Fibroblast of skin of back (primary cell): ENCODE measurements at places on chromosomes 2 and 18.
A peak's percentile ranks its signal among the peaks of the same experiment; 100 is the strongest.

GRCh38 chr2:54572636-54573536 is 116.8 kb downstream of the SPTBN1 start:
- DNase-seq = peak; percentile 78

GRCh38 chr2:239035361-239035814 is 187.5 kb downstream of the TWIST2 start:
- DNase-seq = no peak

DNA sequence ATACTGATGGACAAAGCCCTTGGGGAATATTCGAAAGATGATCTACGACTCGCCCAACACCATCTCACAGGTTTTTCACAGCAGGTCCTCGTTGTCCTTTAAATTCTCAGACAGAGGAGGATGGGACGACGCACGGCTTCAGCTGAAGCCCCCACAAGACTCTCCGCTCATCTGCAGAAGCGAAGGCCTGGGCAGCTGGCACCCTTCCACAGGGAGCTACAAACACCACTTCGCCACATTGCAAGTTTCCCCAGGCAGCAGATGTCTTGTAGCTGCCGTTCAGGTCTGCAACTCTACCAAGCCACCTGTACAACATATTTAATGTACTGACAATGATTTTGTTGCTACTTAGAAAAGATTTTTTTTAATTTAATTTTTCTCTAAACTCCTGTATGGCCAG is 642.9 kb downstream of the ZEB2 start:
- no peak for DNase-seq

DNA sequence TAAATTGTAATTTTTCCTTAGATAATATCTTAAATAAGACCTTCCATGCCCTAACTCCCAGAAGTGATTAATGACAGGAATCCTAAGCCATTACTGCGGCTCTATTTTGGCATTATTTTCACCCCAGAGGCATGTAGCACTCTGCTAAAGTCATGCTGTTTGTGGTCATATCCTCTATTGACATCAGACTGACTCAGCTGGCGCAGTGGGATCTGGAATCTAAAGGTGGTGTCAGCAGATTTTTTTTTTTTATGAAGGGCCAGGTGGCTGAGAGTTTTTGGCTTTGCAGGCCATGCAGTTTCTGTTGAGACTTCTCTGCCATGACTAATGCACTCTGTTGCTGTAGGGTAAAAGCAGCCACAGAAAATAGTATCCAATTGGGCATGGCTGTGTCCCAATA is 64.1 kb upstream of the ACVR1C start:
- DNase-seq = peak; percentile 92

GRCh38 chr2:134148843-134149472 is 104.9 kb upstream of the MGAT5 start:
- DNase-seq = no peak
